ENCODE measurements at places on chromosomes 2 and 18.

DNA sequence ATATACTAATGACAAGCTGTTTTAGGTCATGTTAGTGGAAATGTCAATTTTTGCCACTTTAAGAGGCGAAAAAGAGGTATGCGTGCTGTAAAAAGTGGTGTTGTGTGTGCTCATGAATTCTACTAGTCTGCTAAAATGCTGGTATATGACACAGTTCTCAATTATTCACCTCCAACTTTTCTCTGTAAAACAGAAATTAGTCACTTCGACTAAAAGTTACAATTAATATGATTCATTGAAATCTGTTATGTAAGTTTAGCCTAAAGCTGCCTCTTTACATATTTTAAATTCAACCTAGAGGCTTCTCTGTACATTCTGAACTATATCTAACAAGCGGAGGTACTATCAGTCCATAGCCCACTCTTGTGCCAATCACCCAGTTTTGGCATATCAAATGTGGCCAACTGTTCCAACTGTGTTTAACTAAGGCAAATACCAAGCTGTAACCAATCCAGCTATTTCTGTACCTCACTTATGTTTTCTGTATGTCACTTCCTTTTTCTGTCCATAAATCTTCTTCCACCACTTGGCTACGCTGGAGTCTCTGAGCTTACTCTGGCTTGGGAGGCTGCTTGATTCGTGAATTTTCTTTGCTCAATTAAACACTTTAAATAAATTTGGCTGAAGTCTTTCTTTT lies 20.8 kb downstream of the BAZ2B start:
- DNase-seq: no peak

GRCh38 chr2:69943843-69944525 lies 17.4 kb downstream of the ASPRV1 start:
- no peak for DNase-seq

DNA sequence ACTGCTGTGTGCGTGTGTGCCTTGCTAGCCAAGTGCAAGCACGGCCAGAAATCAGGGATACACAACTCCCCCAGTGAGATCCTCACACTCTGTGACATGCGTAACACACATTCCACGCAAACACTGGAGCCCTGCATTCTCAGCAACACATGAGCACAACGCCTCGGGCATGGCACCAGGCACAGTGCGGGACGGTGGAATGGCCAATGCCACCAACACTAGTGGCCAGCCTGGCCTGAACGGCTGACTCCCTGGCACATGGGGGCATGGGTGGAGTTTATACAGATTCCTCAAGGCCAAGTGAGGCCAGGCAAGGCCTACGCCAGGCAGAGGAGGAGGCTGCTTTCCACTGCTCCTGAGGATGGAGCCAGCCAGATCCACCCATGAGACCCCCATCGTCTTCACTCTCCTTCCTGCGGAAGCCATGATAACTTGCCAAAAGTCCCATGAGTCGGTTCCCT lies 56.2 kb downstream of the ANKMY1 start:
- no peak for DNase-seq

DNA sequence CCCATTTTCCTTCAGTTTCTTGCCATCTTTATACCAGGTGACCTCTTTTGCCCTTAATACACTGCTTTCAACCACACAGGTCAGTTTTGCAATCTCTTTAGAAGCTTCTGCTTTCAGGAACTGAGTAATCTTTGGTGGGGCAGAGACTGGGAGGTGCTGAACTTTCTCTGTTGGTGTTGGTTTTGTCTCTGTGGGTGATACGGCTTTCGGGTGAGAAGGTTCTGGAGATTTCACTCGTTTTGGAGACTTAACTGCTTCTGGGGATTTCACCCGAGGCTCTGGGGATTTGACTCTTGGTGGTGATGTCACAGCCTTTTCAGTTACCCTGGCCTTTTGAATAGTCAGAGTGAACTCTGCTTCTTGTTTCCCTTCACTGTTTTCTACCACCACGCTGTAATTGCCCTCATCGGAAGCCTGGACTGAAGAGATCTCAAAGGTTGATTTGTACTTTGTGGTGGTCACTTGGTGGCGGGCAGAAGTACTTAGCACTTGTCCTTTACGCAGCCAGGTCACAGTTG lies 50.4 kb downstream of the PLEKHA3 start:
- DNase-seq: no peak

DNA sequence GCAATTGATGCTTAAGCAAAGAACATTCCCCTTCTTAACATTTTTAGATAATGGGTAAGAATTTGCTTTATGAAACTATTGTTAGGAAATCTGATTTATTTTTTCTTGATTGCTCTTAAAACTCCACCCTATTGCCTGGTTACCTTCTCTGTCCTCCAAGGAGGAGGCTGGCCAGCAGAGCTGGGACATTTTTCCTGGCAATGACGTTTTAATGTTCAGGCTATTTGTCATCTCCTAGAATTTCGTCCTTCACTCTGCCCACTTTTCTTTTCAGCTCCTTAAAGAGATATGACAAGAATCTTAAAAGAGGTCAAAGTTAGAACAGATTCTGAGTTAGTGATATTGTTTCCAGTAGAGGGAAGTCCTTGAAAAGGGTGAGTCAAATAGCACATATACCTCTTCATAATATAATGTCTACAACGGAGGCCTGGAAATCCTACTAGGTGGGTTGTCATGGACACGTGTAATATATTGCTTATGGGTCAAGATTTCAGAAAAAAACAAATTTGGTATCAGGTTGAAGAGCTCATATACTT lies 141.0 kb downstream of the CMPK2 start:
- no peak for DNase-seq

DNA sequence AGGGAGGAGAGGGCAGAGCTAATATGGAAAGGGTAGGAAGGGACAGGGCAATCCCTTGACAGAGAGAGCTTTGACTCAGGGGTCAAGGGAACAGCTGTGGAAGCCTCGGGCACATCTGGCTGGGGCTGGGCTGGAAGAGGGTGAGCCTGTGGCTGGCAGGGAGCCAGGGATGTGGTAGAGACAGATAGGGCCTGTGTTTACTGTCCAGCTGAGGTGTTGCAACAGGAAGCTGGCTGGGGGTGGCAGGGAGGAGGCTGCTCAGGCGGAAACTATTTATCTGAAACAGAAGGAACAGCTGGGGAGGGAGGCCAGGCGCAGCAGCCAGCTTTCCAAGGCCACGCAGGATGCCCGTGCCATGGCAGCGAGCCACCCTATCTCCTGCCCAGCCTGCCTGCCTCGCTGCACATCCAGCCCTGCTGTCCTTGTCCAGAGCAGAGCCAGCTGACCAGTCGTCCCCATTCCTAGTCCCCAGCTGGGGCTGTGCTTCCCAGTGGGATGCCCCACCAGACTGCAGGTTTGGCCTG lies 264.7 kb downstream of the CYP26B1 start:
- no peak for DNase-seq

DNA sequence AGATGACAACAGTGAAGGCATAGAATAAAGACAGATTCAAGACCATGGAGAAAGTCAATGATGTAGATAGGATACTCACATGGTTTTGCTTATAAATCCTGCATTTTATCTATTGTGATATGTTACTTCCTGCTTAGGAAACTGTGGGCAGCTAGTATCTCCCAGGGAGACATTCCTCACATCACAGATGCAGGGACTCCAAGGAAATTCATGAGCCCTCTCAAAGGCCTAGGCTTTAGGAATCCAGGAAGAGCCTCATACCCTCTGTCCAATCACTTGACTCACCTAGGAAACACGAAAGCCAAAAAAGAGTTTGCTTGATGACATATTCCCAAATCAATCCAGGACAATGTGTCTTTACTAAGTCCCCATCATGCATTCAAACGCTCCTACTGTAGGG lies 247.8 kb upstream of the KLHL29 start:
- DNase-seq: no peak

DNA sequence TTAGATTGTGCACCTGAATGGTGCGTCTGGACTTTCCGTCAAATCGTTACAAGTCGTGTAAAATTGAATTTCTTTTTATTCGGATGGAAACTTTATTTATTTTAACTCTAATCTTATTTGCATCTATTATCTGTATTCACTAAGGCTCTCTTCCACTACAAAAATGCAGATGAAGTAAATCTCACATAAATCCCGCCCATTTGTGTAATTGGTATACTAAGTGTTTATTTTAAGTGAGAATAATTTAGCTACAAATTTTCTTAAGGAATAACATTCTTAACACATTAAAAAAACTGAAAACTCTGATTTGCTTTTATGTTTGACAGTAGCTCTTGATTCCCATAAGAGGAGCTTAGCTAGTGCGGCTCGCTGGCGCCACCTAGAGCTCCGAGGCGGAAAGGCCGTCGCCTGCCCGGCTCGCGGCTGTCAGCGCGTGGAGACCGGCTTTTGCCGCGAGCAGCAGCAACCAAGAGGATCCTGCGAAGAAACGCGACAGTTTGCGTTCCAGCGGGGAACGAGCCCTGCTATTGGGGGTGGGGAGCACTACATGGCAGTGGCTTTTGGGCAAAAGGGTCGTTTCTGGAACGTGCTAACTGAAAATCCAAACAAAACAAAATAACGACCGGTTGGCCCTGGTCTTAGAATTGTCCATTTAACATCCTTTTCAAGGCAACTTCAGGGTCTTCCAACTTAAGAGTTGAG lies 6.7 kb downstream of the SP9 start:
- peak; percentile 88 for DNase-seq

Data from stimulated activated CD8-positive, alpha-beta memory T cell treated with anti-CD3 and anti-CD28 coated beads, Interleukin-15, amount 100 ng/mL, for 24 hours (primary cell).